ENCODE measurements at places on chromosomes 6 and 20.

DNA sequence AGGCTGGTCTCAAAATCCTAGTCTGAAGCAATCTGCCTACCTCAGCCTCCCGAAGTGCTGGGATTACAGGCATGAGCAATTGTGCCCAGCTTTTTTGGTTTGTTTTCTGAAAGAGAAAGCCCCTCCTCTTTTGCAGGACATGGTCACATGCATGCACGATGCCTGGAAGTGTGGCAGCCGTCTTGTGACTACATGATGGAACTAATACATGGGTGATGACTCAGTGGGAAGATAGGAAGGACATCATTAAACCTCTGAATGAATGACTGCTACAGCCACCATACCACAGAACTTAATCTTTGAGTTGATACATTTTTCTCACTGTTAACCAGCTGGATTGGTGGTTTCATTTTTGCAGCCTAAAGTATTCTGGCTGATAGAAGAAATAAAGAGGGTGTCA is 13.4 kb upstream of the CTNNBL1 start:
- DNase-seq, result no peak

DNA sequence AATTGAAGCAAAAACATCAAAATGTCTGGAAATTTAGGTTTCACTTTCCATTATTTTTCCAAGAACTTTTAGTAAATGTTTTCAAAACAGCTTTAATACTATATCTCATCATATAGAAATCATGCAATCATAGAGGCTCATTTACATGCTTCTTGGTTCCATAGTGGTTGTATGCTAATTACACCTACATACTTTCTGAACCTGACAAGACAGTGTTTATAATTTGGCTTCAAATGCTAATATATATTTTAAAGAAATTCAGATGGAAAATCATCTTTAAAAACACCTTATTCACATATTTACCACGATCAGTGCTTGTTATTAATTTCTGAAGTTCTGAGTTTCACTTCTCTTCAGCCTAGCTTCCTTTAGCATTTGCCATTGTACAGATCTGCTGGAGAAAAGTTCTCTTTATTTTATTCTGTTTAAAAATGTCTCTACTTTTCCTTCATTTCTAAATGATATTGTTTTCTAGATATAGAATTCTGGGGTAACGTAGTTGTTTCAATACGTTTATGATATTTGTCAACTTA is 89.9 kb downstream of the PLCB1 start:
- DNase-seq, result no peak

DNA sequence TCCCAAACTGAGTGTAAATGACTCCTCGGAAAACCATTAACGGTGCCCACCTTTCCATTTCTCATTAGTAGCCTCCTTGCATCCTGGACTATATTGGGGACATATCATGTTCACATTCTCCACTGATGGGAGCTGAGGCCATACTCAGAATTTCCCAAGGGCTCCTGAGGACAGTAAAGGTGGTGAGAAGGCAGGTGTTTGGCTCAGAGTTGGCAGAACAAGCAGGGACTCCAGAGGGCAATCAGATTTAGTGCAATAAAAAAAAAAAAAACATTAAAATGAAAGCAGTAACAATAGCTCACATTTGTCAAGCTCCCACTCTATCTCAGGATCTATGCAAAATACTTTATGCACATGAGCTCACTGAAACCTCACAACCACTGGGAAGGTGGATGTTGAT is 401.4 kb downstream of the MAFB start:
- DNase-seq, result no peak

GRCh38 chr6:145723646-145724045 is 11.7 kb downstream of the EPM2A start:
- DNase-seq, result no peak

- DNase-seq, result no peak
Observed at GRCh38 chr20:24870881-24871280, 78.2 kb upstream of the CST7 start.

- no peak for DNase-seq
Observed at GRCh38 chr6:149903938-149904611, 6.2 kb upstream of the RAET1E start.

DNA sequence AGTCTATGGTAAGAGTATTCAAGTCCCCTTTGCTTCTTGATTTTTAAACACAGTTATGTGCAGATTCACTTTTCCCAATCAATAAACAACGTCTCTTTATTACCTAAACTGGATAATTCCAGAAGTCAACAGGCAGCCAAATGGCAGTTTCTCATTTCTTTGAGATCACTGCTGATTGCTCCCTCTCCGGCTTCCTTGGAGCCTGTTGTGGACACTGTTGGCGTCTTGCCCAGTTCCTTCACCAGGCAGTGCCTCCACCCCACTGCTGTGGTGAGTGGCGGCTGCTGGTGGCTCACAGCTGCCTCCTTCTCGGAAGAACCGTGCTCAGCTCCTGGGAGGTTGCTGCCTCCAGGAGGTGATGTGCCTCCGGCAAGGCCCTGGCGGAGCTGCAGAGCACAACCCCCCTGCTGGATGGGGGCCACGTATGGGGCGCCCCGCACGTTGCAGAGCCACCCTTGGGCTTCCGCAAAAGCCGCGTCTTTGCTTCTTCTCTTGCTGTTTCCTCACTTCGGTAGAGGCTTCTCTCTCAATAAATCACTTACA is 105.1 kb upstream of the CNKSR3 start:
- peak; percentile 6 for DNase-seq

DNA sequence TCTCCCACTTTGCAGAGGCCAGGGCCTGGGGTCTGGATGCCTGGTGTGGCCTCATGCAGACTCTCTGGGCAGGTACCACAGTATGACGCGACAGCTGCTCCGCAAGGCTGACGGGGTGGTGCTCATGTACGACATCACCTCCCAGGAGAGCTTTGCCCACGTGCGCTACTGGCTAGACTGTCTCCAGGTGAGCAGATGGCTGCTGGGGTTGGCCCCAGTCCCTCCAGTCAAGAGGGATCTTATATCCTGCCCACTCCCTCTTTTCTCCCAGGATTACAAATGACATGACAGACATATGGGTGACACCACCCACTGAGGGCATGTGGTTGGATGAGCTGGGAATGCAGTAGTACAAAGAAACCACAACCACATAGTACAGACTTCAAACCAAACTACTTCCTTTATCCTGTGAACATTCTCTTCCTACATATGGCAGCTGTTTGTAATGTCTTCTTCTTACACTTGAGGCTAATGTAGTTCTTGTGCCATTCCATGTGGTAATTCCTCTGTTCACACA is 29.9 kb downstream of the RAB44 start:
- DNase-seq, result no peak

DNA sequence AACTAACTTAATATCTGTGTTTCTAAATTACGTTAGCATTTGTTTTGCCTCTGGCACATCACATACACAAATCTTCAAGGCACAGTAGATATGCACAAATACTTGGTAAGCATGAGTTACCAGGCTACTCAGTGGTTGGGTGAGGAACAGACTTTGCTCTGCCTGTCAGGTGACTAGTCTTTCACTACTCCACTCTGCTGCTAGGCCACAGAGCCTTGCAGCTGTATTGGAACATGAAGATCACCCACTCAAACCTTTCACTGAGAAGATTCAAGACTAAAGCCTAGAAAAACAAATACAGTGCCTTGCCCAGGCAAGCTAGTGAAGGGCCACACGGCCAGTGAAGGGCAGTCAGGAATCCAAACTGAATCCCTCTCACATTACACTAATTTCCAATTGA is 47.0 kb downstream of the DTNBP1 start:
- DNase-seq, result no peak

DNA sequence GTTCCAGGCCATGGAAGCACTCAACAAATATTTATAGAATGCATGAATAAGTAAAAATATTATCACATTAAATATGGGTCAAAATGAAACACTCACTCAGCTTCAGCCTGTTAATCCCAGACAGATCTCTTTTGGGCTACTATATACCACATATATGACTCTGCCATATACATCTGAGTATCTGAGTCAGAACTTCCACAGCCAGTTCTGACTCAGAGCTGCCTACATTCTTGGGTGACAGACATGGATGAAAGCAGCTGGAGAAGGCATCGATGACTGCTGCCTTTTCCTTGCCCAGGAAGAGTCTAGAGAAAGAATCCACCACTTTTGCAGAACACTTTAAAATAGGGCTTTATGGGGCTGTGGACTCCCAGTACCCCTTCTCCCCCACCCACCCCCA is 11.5 kb upstream of the PDYN start:
- DNase-seq, result no peak

DNA sequence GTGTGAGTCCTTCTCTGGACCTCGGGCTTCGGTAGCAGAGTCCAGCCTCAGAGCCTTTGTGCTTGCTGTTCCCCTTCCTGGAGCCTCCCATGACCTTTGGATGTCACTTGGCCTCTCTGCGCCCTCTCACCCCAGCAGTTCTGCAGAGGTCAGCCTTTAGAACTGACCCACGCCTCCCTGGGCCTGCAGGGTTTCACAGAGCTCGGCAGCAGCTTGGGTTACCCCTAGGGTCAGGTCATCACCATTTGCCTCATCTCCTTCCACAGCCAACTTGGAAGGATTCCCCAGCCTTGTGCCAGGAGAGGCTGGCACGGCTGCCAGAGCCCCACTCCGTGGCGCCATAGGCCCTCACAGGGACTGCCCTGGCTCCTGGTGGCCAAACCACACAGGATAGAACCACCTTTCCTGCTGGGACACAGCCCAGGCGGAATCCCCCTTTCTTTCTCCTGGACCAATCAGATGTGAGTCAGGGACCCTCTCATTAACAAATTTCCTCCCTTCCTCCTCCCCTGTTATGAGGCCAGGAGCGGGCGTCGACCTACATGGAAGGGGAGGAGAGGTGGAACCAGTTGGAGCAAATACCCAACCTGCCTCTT is 13.9 kb upstream of the SIRPA start:
- no peak for DNase-seq

DNA sequence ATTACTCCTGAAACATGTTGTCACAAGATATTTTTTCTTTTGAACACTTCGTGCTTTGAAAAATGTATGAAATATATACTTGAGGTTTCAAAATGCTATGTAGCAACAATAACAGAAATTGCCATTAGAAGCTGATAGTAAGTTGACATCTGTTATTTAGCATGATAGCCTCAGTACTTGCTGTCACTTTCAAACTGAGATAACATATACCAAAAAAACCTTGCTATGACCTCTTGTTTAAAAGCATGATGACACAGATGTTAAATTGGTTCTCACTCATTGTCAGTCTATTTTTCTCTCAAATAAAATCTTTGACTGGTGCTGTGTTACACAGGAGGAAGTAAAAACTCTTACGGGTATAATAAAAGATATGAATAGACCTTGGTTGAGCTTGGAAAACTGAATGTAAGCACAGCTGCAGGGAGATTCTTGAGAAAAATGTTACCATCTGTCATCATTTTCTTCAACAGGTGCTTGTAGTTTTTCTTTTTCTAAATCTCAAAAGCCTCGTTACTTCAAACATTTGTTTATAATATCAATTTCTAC is 18.6 kb downstream of the MOXD1 start:
- no peak for DNase-seq

- no peak for DNase-seq
Observed at GRCh38 chr20:33578510-33578909, 83.6 kb upstream of the C20orf144 start.

GRCh38 chr6:21382821-21383449 is 210.6 kb upstream of the SOX4 start:
- no peak for DNase-seq

DNA sequence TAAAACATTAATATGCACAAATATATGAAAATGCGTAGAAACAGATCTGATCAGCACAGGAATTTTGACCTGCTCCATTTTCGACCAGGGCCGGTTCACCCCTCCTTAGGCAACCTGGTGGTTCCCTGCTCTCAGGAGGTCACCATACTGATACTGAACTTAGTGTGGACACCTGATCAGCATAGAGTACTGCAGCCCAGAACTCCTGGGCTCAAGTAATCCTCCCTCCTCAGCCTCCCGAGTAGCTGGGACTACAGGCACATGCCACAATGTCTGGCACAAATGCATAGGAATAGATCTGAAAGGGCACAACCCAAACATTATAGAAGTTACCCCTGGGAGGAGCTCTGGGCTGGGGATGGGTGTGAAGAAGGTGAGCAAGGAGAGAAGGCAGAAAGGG is 24.7 kb upstream of the DDO start:
- DNase-seq, result no peak

DNA sequence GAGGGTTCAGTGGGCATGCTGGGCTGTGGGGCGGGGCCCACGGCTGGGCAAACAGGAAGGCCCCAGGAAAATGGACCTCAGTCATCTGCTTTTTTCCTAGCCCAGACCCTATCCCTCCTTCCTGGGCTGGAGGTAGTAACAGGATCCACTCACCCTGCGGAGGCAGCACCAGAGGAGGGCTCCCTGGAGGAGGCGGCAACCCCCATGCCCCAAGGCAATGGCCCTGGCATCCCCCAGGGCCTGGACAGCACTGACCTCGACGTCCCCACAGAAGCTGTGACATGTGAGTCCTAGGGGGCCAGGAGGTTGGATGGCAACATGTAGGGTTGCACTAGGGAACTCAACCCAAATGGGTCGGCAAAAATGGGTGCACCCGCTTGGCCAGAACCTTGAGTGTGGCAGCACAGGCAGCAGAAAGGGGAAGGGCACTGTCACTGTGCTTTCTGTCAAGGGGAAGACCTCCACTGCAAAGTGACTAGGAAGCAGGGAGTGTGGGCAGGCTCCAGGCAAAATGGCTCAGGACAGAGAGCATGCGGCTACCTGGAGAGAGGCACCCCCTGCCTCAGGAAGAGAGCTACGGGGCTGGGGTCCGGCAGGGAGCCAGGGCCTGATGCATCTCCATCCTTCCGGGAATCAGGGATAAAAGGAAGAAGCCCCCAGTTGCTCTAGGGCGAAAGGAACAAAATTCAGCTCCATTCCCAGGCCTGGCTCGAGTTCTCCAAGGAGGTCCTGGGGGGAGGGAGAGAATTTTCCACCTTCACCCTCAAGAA is 7.9 kb downstream of the MDFI start:
- DNase-seq, result no peak

DNA sequence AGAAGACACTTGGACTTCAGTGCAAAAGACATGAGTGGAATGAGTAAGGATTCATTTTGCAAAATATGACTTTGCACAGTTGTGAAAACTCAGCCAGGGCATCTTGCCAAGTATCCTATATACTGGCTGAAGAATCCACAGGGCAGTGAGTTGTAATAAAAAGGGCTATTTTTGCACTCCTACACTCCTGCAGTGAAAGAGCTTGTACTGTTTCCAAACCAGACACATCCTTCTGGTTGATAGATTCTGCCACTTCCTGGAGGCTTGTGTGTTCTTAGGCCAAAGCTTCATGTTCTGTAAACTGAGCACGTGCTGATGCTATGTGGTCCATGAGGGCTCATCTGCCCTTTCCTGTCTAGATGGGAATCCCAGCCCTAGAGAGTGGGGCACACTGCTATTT is 34.9 kb downstream of the GMPR start:
- no peak for DNase-seq

DNA sequence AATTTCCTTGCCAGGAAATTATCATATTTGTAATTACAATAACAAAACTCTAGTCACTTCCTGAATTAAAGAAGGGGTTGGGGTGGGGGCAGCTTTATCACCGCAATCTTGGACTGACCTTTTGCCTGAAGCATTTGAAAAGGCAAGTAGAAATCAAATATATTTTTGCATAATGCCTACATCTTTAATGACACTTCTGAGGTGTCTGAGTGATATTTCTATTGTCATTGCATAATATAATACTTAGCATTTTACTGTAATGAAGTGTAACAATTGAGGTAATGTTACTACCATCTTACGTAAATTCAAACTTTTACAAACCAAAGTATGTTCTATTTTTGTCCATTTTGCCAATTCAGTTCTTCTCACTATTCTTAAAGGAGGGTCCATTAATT is 65.2 kb downstream of the SYNE1 start:
- no peak for DNase-seq

All from cortex of kidney (tissue), 1 donor.